ENCODE measurements at places on chromosomes 3 and 15. TPM values are rescaled to one million over a fixed set of nuclear protein-coding genes. Genes with fewer than 3 reads are reported as not detected.

The SLC51A gene
- total RNA-seq = not detected

The BFSP2 gene
- 0.96 TPM for total RNA-seq

The TNFAIP8L3 gene
- total RNA-seq = 0.92 TPM

The AGTR1 gene
- not detected for total RNA-seq

The TTC21A gene
- total RNA-seq = 6.7 TPM

The TMA7 gene
- total RNA-seq = 462 TPM

The FRMD5 gene
- 9.9 TPM for total RNA-seq

The LYZL4 gene
- total RNA-seq = not detected

The ATG7 gene
- total RNA-seq = 46.6 TPM

The CRELD1 gene
- total RNA-seq = 43.0 TPM

The RTP1 gene
- total RNA-seq = not detected

The C15orf62 gene
- 1.2 TPM for total RNA-seq

The CYP8B1 gene
- total RNA-seq = not detected

The C3orf18 gene
- total RNA-seq = 11.3 TPM

The CNTN4 gene
- total RNA-seq = 16.5 TPM

The GOLGA8K gene
- total RNA-seq = not detected

The RBP2 gene
- not detected for total RNA-seq

- no peak for DNase-seq
Measured at GRCh38 chr3:31469385-31469784, 63.3 kb upstream of the STT3B start.

DNA sequence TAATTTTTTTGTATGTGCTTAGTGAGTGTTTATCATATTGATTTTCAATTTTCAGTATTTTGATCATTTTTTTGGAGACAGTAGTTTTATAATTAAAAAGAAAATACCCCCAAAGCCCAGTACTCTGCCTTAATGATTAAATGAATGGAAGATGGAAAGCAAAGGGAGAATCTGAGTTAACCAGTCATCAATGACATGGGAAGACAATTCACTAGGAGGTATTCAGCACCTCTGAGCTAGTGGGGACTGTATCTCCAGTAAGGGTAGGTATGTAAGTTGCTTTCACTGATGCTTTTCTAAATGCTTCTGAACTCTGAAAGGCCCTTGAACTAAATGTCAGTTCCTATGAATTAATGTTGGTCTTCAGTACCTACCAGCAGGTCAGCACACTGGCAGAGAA, 590.4 kb upstream of the DPPA4 start:
- no peak for DNase-seq

- no peak for DNase-seq
Measured at GRCh38 chr3:26622621-26623418, at the start of gene LRRC3B. LRRC3B (plus strand) TSS chr3:26622772; CDS start chr3:26709673, 86,901 bp downstream.

DNA sequence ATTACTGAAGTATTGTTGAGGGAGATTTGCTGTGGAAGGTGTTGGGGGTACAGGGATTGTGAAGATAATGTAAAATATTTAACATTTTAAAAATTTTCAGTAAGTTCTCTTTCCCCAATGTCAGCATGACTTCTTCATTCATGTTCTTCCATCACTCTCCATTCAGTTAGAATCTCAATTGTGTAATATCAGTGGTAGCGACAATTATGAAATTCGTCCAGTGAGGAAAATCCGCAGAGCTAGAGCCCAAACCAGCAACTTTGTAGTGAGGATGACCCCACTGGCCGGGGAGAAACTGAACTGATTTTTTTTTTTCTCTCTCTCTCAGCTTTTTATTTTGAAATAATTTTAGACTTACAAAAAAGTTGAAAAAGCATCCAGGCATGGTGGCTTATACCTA, 171.7 kb downstream of the PGPEP1L start:
- DNase-seq = no peak

GRCh38 chr15:51494411-51495314, 127.9 kb downstream of the DMXL2 start:
- DNase-seq = no peak

GRCh38 chr3:101849714-101850245, 466 bp downstream of the NFKBIZ start:
- DNase-seq = no peak

GRCh38 chr3:122415762-122416654, at the start of gene WDR5B:
WDR5B (minus strand) TSS chr3:122416062; CDS start chr3:122415528, 534 bp downstream.
- peak; percentile 88 for DNase-seq

DNA sequence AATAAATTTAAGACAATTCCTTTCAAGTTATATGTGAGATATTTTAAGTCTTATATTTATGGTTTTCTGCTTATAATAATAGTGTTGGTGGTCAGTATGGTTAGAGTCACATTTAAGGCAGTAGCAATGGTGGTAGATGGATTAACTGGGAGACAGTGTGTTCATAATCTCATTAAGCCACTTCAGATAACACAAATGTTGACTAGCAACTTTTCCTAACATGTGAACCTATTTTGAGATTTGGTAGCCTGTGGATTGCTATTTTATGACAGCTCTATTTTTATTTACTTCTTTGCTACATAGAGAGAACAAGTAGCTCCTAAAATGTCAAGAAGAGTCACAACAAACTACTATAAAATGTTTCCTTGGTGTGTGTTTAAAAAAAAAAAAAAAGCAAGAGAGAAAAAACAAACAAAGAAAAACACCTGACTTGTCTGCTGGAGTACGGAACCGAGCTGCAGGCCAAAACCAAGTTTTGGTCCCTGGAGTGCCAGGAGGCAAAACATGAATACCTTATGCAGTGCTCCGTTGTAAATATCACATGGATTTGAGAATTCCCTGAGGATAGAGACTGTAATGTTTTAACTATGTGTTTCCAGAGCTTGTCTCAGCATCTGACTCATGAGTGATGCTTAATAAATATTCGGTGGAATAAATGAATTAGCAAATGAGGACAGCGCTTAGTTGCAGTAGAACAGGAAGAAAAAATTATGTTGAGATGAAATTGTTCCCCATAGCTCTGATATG, 457.1 kb upstream of the ROBO2 start:
- no peak for DNase-seq

DNA sequence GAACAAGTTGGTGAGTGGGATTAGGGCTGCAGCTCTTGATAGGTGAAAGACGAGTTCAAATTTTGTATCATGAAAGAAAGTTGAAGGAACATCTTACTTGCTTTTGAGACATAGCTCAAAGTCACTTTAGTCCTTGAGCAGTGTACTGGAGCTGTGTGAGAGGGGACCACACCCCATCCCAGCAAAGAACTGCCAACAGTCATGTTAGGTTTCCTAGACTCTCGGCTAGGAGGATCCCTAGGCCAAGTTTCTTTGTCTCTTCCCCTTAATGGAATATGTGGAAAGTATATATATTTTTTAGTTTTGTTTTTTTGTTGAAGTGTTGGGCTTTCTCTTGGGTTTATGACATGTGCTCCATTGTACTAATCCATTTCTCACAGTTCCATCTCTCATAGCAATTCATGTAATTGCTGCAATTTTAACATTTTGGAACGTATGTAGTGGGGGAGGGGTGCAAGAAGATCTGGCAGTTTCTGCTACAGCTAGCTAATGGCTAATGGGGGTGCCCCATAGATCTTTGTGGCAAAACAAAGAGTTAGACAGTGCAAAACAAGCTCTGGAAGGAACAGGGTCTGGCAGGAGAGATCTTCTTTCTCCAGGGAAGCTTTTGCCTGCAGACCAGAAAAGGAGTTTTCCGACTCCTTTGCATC, 25.1 kb downstream of the TLNRD1 start:
- no peak for DNase-seq

GRCh38 chr3:23920151-23920655, 3.3 kb downstream of the RPL15 start:
- DNase-seq = no peak

DNA sequence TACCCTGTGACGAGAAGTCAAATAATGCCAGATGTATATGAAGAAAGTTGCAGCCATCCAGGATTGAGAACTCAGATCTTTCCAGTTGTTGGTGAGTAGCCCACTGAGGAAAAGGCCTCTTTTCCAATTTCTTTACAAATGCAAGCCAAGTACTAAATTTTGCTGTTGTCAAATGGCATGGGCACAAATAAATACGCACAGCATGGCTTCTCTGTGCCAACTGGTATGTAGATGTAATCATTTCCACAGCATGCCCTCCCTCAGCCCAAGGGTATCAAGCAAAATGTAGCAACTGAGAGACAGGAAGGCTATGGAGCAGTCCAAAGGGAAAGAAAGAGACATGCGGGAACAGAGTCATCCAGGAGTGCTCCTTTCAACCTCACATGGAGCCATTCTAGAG, 105.4 kb downstream of the FGF12 start:
- DNase-seq = no peak

- no peak for DNase-seq
Measured at GRCh38 chr15:89501646-89502045, 5.3 kb upstream of the RHCG start.

DNA sequence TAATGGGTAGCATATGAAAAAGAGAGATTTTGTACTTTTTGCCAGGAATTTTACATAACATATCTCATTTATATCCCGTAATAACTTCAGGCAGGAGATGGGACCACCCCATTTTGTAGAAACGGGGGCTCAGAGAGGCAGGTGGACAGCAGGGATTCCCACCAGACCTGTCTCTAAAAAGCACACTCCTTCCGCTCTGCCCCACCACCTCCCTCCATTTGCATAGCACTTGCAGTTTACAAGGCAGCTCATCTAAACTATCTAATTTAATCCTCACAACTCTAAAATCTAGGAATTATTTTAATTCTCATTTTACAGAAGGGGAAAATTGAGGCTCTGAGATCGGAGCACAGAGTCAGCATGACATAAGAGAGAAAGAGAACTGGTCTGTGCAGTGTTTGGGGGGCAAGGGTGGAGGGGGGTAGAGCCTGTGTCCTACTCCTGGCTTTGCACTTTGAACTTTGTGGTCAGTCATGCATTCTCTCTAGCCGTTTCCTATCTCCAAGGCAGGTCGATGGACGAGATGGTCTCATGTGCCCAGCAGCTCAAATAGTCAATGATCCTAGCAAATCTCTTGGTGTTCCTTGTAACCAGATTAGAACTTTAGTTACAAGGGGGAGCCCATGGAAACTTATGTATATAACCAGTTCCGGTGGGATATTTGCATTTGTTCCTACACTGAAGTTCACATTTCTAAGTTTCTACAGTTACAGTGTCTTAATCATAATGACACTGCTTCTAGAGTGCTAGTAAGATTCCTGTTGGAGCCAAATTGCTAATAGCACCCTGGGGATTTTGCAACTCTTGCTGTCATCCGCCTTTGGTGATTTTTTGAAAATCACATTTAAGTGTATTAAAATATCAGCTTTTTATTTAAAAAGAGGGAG, 18.6 kb downstream of the CRYGS start:
- no peak for DNase-seq

DNA sequence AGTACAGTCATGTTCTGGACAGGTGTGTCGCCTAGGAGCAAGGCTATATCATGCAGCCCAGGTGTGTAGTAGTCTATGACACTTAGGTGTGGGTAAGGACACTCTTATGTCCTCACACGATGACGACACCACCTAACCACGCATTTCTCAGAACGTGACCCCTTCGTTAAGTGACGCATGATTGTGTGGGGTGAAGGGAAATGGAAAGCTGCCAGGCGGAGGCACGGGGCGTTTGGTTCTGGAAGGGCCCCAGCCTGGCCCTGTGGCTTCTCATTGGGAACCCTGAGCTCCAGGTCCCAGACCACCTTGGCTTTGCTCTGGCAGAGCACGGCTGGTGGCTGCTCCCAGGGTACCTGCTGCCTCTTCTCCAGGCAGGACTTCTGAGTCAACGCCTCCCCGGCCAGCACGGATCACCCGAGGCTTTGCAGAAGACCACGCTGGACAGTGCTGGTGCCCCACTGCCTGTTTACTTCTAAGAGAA, 39.3 kb downstream of the FBLN2 start:
- DNase-seq = no peak

- DNase-seq = no peak
Measured at GRCh38 chr3:6039971-6040370, 820.9 kb upstream of the GRM7 start.

- DNase-seq = no peak
Measured at GRCh38 chr3:65641045-65641444, 397.7 kb downstream of the MAGI1 start.

- no peak for DNase-seq
Measured at GRCh38 chr3:70620367-70620766, 307.9 kb upstream of the MDFIC2 start.

DNA sequence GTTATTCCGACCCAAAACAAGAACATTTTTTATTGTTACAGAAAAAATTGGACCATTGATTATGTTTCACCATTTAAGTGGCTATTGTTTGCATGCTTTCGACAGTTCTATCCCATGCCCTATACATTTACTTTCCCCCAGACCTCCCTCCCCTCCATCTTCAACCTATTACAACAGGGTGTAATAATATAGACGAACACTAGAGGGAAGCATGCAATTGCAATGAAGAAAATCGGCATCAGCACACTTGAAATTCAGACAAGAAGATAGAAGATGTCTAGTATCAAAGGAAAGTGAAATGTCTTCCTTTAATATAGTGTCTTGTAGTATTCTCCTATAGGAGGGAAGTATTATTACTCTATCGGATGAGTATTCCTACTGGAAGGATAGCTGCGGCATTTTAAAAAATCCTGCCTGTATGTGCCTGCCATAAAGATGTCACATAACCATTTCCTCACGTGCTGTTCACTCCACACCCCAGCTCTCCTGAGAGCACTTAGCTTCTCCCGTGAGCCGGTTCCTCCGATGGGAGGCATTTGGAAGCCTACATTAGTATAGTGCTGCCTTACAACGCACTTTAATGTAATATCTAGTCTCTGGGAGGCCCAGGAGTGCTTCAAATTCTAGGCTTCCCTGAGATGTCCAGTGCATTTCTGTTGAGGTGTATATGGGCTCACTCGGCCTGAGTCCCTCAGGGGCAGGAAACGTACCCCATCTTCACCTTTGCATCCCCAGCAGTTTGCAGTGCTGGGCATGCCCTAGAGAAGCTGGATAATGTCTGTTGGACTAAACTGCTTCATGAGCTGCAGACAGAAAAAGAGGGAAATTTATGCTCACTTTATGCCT, 17.8 kb upstream of the ERICH6 start:
- DNase-seq = no peak

GRCh38 chr3:109952924-109953323, 615.6 kb upstream of the DPPA4 start:
- no peak for DNase-seq

DNA sequence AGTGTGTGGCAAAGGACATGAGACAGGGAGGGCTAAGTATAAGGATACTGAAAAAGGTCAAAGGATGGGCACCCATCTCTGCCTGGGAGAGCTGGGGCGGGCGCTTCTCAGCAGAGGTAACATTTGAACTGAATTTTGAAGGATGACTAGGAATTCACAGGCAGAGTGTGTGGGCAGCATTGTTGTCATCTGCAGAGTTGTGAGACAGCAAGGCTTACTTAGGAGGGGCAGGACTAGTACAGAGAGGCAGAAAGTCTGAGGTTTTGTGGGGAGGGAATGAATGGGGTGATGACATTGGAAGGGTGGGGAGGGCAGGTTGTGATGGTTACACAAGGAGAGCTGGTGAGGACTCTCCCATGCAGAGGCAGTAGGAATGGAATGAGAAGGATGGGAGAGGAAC, 84.1 kb upstream of the PRR23C start:
- no peak for DNase-seq

DNA sequence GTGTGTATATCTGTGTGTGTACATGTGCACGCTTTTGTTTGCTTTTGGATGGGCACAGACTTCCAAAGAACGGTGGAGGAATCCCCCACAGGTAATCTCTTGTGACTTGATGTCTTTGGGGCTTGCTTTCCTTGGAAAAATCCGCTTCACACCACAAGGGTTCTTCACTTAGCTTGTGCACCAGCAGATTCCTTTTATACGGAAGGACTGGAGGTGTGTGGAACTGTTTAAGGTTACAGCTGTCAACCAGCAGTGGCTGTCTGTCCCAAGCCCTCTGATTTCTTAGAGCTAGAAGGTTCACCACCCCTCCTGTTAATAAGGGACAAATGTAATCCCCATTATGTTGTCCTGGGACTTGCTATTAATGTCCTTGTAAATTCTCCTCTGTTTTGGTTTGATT, 193.5 kb downstream of the ITPR1 start:
- DNase-seq = no peak

- peak; percentile 88 for DNase-seq
Measured at GRCh38 chr3:187017511-187018230, 87.3 kb downstream of the ST6GAL1 start.

Data from kidney epithelial cell (primary cell).